Right renal cortex interstitium (tissue), 3 donors: ENCODE measurements at places on chromosomes 6 and 20. TPM values are rescaled to one million over a fixed set of nuclear protein-coding genes. Genes with fewer than 3 reads are reported as not detected.

The MOCS1 gene
- polyA plus RNA-seq = 12.3 TPM

GRCh38 chr6:91691449-91691848 is 1104.6 kb upstream of the MAP3K7 start:
- no peak for DNase-seq

GRCh38 chr6:16132909-16133308 is 4.0 kb downstream of the MYLIP start:
- no peak for DNase-seq

- DNase-seq = no peak
Measured at GRCh38 chr6:13991393-13991792, 66.6 kb downstream of the RNF182 start.

GRCh38 chr6:3899970-3900439 is 50.8 kb downstream of the FAM50B start:
- no peak for DNase-seq

DNA sequence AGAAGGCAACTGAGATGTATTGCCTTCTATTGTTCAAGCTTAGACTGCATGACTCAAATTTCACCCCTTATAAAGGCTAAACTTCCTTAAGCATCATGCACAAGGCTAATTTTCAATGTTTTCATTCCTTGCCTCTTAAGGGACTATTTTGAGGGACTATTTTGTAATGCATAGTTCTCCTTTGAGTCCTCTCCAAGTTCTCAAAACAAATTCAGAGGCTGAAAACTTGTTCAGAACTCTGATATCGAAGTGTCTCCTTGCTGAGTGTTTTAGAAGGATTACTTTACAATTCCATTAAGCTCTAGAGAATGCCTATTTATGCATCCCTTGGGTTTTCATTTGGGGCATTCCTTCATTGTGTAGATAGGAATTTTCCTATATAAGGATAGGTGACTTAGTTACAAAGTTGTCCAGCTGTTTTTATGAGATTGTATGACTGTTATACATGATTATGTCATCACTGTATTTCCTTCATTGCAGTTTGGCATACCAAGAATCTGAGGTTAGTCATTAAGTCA is 41.7 kb downstream of the COL19A1 start:
- DNase-seq = no peak

- DNase-seq = no peak
Measured at GRCh38 chr20:29878777-29879442, 1378.6 kb upstream of the DEFB115 start.

The TMEM181 gene
- polyA plus RNA-seq = 24.6 TPM

DNA sequence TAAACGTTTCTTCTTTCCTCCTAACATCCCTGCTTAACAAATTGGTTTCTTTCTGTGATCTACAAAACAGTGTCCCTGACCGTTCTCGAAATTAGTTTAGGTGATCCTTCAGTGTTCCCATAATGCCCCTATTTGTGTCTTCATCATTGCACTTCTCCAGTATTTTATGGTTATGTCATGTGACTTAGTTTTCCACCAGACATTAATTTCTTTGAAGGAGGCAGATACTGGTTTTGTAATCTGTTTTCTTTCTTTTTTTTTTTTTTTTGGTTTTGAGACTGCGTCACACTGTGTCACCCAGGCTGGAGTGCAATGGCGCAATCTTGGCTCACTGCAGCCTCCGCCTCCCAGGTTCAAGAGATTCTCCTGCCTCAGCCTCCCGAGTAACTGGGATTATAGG is 49.2 kb downstream of the FAM217A start:
- DNase-seq = no peak

GRCh38 chr6:108438918-108439317 is 121.8 kb upstream of the FOXO3 start:
- no peak for DNase-seq

The RBM24 gene
- polyA plus RNA-seq = 1.2 TPM

GRCh38 chr6:142387997-142388815 is 86.4 kb downstream of the ADGRG6 start:
- DNase-seq = no peak

The B3GALT4 gene
- 4.1 TPM for polyA plus RNA-seq

- DNase-seq = no peak
Measured at GRCh38 chr20:848193-848592, 14.7 kb downstream of the FAM110A start.

GRCh38 chr6:8879334-8879733 is 444.0 kb upstream of the SLC35B3 start:
- DNase-seq = no peak

GRCh38 chr6:139712830-139713229 is 338.4 kb upstream of the CITED2 start:
- no peak for DNase-seq

The LST1 gene
- polyA plus RNA-seq = 4.9 TPM

- no peak for DNase-seq
Measured at GRCh38 chr20:2124564-2125213, 23.1 kb downstream of the STK35 start.

- no peak for DNase-seq
Measured at GRCh38 chr6:118504611-118505010, 43.5 kb upstream of the PLN start.

The PXDC1 gene
- 20.4 TPM for polyA plus RNA-seq

DNA sequence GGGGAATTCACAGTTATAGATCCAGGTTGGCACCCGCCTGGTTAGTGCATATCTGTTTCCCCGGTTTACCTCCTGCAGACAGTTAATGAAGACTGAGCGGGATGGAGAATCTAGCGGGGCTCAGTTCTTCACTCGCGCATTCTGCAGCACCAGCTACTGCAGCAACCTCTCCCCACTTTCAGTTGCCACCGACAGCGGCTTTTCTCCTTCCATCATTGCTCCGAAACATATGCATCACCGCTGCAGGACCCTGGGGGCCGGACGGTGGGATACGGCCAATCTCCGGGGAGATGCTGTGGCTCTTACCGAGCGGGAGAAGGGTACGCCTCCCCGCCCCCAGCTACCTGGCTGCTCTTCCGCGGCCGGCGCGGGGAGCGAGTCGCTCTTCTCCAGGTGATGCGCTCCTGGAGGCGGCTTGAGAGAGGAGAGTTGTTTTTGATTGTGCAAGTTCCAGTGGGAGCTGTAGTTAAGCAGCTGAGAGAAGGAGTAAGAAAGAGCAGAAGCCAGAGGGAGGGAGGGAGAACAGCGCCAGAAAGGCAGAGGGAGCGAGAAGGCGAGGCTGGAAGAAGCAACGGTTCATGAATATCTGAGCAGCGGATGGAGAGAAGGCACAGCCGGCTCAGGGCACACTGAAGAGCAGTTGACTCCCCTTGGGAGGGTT is at the start of gene SGK1:
SGK1 (minus strand) TSS at position 642 of the 661 bp plus-strand sequence. CDS start 652 bp downstream, outside the sequence.
- DNase-seq = peak; percentile 14

The MUCL3 gene
- 0.07 TPM for polyA plus RNA-seq

The GRIK2 gene
- polyA plus RNA-seq = 13.7 TPM
